Dermis microvascular lymphatic vessel endothelial cell (primary cell): ENCODE measurements at places on chromosomes 16 and 17. TPM values are rescaled to one million over a fixed set of nuclear protein-coding genes. Genes with fewer than 3 reads are reported as not detected.

PRSS8 gene
- not detected in 2 replicates for total RNA-seq

POLR3E gene
- 31.8 and 57.5 TPM in 2 replicates for total RNA-seq

POLG2 gene
- total RNA-seq = 3.7 and 4.7 TPM in 2 replicates

CLTC gene
- total RNA-seq = 371 and 477 TPM in 2 replicates

EFCAB5 gene
- 0.13 and 0.25 TPM in 2 replicates for total RNA-seq
